Central memory CD4-positive, alpha-beta T cell (primary cell): ENCODE measurements at places on chromosomes 16 and 17.

- no peak for DNase-seq
These were observed 27.9 kb upstream of the CPHXL start for GRCh38 chr16:75754141-75754540.

DNA sequence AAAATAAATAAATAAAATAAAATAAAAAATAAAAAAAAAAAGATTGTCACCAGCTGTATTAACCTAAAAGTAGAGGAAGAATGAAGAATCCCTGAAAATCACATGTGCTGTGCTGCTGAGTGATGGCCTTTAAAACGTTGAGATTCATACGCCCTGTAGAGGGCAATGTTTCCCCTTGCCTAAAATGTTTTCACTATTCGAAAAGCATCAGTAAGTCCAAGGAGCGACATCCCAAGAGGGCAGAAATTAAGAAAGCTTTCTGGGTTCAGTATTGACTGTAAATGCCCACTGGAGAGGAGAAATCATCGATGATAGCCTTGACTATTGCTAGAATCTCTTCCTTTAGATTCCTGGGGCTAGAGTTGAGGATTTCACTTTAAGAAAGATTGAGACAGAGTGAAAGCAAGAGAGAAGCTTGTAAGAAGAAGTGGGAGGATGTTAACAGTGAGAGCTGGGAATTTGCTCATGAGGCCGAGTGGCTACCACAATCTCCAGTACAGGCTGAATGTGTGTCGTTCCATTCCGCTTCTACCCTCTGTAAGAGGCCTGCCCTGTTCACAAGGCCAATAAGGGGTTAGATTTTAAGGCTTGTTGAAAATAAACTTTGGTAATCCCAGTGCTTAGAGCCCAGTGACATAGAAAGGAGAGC is 170.8 kb upstream of the FAM20A start:
- no peak for DNase-seq

GRCh38 chr17:8004899-8005298 is 2.5 kb downstream of the GUCY2D start:
- DNase-seq = no peak

GRCh38 chr16:88378836-88379693 is 3.7 kb upstream of the ZNF469 start:
- DNase-seq = no peak

GRCh38 chr16:72066747-72067146 is 3.7 kb downstream of the HPR start:
- no peak for DNase-seq

GRCh38 chr16:49578435-49579024 is 204.9 kb downstream of the C16orf78 start:
- no peak for DNase-seq

DNA sequence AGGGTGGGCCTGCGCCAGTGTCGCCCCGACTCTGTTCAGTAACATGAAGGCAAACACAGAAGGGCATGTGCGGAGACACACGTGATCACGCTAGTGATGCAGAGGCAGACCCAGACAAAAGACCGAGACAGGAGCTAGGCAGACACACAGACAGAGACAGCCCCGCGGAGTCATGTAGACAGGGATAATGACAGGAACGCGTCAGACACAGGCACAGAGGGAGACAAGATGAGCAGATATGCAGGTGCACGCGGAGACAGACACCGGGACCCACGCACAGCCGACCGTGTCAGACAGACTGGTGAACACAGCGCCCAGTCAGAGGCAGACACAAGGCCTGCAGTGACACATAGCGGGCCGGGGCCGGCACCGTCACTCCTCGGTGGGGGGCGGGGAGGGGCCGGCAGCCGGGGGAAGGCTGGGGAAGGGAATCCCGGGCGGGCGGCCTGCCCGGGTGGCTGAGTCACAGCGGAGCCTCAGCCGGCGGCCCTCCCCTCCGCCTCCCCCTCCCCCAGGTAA is 7.4 kb downstream of the KDM6B start:
- DNase-seq = peak; percentile 94

GRCh38 chr16:192686-193085 is 12.4 kb downstream of the HBQ1 start:
- DNase-seq = no peak

DNA sequence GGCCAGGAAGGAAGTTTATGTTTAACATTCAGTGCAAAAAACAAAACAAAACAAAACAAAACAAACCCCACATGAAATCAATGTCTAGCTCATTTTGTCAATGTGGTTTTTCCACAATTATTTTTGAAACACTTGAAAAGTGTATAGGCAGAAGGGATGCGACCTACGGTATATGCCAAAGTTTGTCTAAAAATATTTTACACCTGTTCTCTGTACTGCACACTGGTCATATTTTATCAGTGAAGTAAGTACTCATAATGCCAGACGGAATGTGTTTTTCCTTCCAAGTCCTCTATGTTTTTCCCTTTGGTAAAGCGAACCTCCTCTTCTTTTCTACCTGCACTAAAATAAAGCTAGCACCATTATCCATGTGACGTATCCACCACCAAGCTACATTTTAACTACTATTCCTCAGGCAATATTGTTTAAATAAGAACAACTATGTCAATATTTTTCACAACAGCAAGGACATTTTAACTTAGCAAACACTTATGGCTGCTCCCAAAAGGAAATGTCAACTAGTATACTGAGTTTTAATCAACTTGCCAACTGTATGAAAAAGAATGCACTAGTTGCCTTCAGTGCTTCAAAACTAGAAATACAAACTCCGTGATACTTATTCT is 10.3 kb downstream of the TOB1 start:
- DNase-seq = no peak

- DNase-seq = no peak
These were observed 82.0 kb upstream of the PLCG2 start for GRCh38 chr16:81696961-81697615.

DNA sequence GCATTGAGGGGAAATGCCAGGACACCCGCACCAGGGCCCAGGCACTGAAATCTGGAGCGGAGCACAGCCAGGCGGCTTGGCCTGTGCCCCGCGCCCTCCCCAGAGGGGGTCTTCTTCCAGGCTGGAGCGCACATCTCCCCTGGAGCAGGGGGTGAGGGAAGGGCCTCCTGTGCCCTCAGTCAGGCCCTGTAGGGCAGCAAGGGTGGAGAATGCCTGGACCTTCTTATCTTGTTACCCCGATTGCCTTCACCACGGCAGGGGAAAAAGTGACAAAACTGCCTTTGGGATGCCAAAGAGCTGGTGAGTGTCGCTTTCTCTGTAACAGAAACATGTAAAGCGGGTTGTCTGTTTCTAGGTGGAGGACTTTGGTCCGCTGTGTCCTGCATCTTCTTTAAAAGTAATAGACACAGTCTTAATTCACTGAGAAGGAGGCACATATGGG is 48.3 kb upstream of the BAHCC1 start:
- DNase-seq = no peak

GRCh38 chr17:44199553-44200477 is at the start of gene ATXN7L3:
Gene ATXN7L3, minus strand, starts transcription at chr17:44199884. Its CDS starts 1,814 bp downstream, at chr17:44198070.
- peak; percentile 96 for DNase-seq

GRCh38 chr17:9110501-9110900 is 89.2 kb downstream of the NTN1 start:
- DNase-seq = no peak

- DNase-seq = no peak
These were observed 66.7 kb downstream of the GTF3C1 start for GRCh38 chr16:27483088-27483437.

DNA sequence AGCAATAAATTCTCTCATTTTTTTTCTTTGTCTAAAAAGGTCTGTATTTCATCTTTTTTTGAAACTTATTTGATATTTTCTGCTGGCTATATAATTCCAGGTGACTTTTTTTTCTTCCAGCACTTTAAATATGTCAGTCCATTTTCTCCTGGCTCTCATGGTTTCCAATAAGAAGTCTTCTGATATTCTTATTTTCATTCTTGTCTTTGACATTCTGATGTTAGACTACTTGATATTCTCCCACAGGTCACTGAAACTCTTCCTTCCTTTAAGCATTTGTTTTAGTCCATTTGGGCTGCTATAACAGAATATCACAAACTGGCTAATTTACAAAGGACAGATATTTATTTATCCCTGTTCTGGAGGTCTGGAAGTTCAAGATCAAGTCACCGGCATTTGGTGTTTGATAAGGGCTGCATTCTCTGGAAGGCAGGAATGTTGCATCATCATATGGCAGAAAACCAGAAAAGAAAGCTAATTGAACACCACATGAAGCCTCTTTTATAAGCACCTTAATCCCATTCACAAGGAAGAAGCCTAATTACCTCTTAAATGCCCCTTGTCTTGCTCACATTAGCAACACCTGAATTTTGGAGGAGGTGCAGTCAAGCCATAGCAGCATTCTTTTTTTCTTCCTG is 242.1 kb upstream of the TNRC6C start:
- DNase-seq = no peak

- DNase-seq = no peak
These were observed 1.9 kb downstream of the EVPLL start for GRCh38 chr17:18379246-18380146.

DNA sequence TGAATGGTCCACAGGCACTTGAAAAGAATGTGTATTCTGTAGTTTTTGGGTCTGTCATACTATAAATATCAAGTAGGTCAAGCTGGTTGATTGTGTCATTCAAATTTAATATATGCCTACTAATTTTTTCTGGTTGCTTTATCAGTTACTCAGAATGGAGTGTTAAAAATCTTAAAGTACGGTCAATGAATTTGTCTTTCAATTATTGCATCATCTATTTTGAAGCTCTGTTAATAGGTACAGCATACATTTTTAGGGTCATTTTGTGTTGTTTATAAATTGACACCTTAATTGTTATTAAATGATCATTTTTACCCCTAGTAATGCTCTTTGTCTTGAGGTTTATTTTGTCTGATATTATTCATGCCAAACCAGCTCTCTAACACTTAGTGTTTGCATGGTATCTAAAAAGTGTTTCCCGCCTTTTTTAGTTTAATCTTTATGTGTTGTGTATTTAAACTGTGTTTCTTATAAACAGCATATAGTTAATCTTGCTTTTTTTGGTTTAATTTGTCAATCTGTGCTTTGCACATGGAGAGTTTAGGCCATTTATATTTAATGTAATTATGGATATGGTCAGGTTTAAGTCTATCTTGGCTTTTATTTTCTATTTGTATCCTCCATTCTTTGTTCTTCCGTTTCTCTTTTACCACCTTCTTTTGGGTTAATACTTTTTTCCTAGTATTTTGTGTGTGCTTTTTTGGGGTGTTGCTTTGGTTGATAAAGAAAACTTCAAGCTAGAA is 204.9 kb upstream of the EEF2KMT start:
- no peak for DNase-seq

DNA sequence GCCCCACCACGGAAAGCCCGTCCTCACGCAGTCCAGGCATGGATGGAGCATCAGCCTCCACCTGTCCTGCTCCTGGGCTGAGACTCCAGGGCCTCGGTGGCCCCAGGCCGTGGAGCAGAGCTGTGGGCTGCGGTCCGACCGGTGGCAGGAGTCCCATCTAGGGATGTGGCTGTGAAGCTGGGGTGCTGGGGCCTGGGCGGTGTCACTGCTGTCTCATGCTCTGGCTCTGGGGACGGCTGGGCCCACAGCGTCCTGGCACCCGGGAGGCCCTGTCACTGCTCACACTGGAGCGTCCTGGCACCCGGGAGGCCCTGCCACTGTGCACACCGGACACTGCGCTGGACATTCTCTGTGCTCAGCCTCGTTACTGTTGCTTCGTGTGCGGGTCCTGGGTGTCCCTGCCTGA is 8.4 kb downstream of the BAIAP2 start:
- DNase-seq = no peak

DNA sequence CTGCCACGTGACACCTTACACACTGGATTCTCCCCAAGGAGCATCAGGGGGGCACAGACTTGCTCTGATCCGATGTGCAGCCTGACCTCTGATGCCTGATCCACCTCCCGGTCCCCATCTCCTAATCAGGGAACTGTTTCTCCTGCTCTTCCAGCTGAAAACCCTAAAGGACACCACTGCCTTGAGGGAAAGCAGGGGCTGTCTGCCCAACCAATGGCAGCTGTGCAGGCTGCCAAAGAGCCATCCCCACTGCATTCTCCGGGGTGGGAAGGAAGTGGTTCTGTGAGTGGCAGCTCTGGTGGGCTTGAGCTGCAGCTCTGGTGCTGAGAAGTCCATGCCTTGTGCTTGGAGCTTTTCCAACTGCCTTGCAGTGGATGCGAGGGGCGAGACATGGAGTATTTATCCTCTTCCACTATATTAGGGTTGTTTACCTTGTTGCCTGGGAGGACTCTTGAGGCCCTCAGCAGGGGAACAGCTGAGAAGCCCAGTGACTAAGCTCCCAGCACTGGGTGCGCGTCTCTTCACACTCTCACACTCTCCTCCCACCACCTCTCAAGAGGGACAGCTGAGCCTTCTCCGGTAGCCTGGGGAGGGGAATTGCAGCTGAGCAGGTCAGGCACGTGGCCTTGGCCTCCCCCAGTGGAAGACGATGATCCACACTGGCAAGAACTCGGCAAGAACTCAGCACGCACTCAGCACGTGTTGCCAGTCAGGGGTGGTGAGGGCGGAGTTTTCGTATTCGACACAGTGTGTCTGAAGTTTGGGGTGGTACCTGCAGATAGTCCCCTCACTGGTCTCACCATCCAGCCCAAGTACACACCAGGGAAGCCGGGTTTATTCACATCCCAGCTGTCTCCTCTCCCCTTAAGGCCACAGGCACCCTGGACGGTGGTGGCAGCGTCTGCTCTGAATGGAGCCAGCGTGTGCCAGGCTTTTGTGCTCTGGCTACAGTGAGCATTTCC is 21.1 kb upstream of the SPATA32 start:
- no peak for DNase-seq

GRCh38 chr16:81767987-81768592 is 11.0 kb upstream of the PLCG2 start:
- no peak for DNase-seq

DNA sequence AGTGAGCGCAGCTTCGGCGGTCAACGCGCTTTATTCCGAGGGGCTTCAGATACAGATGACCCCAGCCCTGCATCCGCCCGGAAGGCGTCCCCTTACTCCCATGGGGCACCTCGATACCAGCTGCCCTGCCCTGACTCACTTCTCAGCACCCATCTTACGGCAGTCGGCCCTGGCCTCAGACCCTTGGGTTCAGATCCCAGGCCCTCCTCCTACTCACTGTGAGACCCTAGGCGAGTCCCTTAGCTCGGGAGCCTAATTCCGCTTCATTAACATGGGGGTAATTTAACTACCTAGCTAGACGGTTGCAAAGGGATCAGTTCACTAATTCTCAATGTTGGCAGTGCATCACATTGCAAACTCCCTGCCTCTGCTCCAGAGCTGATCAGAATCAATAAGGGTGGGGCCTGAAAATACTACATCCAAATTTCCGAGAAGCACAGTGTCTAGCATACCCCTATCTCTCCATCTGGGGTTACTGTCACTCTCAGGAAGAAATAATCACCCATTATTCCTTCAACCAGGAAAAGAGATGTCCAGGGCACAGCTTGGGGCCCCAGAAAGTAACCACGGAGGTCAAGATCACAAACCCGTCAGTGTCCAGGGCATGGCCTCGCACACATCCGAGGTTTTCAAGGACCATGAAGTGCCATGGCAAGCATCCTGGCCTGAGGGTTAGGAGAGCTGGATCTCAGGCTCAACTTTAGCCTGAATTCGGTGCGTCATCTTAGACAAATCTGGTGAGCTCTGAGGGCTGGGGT is 415 bp upstream of the FLOT2 start:
- DNase-seq = no peak
